ENCODE measurements at places on chromosomes 3 and 15.

- no peak for DNase-seq
Observed at GRCh38 chr3:164752812-164753211, 325.5 kb downstream of the SI start.

DNA sequence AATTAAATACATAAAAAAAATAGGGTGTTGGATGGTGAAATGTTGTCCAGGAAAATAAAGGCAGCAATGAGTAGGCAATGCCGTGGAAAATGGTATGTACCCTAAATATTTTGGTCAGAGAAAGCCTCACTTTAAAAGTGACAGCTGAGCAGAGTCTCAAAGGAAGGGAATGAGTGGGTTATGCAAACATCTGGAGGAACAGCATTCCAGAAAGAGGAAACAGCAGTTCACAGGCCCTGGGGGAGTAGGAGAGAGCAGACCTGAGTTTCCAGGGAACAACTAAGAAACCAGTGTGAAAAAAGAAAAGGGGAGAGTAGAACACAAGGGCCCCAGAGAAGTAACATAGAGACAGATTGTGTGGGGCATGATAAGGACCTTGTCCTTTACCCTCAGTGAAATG is 230.0 kb upstream of the CNTN3 start:
- DNase-seq: no peak

- no peak for DNase-seq
Observed at GRCh38 chr15:83449937-83450506, 2.9 kb downstream of the SH3GL3 start.

- no peak for DNase-seq
Observed at GRCh38 chr15:90006217-90007075, 5.3 kb downstream of the ZNF710 start.

DNA sequence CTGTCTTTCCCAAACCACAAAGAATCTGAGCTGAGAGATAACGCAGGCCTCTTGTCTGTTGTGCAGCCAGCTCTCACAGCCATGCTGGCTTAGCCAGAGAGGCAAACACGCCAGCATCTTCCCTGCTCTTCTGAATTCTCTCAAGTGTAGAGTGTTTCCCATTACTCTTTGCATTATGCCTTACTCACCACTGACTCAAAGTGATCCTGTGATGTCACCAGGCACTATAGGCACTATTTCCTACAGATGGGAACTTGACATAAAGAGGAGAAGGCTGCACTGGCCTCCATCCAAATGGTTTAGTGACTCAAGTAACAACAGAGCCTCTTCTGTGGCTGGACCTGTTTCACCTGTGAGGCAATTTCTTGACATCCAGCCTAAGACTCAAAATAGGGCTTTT is 44.4 kb downstream of the PDZRN3 start:
- no peak for DNase-seq

DNA sequence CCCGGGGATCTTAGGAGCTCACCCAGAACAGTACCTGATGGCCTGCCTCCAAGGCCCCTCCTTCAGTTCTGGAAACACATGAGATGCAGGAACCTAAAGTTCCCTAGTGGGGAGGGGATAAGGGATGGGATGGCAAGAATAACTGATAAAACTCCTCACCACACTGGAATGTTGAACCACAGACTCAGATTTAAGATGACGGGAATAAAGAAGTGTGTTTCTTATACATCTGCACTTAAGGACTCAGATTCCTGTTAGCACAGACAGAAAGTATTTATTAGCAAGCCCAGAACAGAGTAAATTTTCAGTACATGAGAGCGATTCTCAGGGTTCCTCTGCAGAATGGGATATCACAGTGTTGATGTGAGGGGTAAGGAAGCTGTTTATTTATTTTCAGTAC is 245.2 kb downstream of the TLE3 start:
- DNase-seq: no peak

- DNase-seq: no peak
Observed at GRCh38 chr15:96150254-96150653, 180.2 kb upstream of the NR2F2 start.

- DNase-seq: peak; percentile 91
Observed at GRCh38 chr15:74375303-74375693, 7.9 kb upstream of the CYP11A1 start.

DNA sequence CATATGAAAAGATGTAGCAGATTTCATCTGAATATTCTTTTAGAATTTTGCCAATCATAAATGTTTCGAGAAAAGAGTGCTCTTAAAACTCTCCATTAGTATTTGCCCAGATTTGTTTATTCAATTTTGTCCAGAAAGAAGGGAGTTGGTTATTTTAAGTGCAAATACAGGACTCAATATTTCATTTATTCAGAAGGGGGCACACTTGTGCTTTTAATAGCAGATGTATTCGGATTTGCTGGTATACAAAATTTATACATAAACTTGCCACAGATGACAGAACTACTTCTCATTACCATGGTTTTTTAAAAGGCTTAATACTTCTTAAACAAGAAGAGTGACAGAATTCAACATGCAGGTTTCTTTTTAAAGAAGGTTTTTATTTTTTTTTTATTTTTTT is 69.8 kb upstream of the GRM7 start:
- no peak for DNase-seq

DNA sequence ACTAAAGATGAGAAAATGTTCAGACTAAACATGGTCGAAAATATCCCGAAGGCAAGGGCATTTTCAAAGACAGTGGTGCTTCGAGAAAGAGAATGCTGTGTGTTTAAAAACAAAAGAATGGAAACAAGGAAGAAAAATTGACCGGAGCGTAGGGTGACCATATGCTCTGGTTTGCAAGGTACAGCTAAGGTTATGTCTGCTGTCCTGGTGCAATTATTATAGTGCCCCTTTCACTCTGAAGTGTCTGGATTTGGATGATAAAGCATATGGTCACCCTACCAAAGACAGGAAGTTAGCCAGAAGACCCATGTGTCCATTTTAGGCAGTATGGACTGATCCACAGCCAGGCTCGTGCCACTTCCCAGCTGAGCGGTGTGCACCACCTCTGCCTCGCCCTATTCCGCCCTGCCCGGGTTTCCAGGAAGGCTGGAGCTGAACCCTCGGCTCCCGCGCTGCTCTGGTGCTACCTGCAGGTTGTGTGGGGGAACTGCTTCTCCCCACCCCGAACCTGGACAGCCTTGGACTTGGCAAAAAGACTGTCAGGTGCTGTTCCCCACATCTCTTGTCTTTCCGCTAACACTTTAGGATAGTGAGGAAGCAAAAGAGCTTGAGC is 25.2 kb downstream of the GOLGA6D start:
- no peak for DNase-seq

DNA sequence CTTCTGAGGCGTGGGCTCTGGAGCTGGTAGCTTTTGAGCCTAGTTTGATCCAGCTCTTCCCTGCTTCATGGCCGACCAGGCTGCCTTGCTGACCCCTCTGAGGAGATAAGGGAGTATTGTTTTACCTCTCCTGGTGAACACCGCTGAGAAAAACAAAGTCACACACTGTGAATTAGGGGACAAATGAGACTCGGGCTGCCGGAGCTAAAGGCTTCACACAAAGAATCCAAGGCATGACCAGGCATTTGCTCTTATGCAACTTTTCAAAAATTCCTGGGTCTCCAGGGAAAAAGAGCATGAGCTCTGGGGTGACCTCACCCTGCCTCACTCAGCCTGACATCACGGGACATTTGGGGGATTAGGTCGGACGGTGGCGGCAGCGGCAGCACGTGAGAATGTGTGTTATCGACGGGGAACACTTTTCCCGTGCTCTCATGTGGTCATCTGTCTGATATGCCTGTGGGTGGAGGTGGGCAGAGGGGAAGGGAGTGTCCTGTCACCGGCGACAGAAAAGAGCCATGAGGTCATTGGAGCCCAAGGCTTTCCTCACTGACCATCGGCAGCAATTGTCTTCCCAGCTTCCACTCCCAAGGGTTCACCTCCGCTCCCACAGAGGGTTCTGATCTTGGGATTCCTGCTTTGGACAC is 61.0 kb downstream of the TMEM44 start:
- no peak for DNase-seq

DNA sequence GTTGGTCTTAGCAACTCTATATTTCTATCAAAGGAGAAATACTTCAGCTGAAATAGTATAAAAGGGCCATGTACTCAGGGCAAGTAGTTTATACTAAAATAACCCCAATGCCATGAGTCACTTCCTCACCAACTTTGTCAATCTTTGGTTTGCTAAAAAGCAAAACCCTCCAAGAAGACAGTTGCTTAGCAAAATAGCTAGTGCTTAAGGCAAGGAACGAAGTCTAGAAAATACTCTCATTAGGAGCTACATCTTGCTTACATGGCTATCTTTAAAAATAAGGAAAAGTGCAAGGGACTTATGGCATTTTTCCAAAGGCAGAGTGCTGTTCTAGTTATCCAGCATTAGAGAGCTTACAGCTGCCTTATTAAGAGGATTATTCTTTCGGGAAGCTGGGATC is 28.4 kb downstream of the P3H2 start:
- DNase-seq: no peak

DNA sequence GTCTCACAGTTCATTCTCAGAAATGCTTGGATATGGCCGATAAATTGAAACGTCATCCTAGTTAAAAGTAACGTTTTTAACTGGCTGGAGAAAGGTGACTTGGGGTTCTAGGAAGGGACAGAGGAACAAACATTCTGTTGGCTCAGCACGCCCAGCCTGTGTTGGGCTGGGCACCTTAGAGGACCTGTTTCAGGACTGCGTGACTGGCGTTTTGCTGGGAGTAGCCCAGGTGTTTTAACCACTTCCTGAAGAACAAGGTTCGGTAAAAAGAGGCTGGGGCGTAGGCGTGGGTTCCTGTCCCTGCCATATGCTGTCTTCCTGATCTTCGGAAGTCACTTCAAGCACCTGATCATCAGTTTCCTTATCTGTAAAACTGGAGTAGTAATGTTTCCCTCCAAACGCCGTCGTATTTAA is 1.1 kb upstream of the TLNRD1 start:
- DNase-seq: no peak
